ENCODE measurements at places on chromosomes 16 and 17.

DNA sequence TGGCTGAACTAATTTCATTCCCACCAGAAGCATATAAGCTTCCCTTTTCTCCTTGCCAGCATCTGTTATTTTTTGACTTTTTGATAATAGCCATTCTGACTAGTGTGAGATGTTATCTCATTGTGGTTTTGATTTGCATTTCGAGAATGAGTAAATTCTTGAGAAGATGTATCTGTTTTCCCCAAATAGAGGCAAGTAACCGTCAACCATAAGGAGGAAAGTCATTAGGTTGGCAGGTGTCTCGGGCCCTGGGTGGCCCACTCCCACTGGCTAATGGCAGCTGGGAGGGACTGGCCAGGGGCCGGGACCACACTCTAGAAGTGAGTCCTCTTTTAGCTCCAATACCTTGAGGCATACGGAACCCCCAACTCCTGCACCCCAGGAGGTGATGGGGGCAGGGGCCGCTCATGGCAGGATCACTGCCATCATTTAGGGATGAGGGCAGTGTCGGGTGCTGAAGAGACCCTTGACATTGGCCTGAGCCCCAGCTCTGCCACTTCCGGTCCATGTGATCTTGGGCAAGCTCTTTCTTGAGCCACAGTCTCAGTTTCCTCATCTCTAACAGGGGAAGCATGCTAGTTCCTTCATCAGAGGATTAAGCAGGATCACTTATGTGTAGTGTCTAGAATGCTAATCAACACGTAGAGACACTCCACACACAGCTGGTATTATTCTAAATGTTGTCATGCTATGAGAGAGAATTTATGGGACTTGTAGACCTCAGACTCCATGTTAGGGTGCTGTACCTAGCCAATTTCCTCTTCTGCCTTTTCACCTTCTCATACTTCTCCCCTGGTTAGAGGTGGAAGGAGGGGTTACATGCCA, 44.3 kb downstream of the RGS9 start:
- DNase-seq = no peak

GRCh38 chr16:11744075-11744470, 1.4 kb upstream of the TXNDC11 start:
- DNase-seq = no peak

DNA sequence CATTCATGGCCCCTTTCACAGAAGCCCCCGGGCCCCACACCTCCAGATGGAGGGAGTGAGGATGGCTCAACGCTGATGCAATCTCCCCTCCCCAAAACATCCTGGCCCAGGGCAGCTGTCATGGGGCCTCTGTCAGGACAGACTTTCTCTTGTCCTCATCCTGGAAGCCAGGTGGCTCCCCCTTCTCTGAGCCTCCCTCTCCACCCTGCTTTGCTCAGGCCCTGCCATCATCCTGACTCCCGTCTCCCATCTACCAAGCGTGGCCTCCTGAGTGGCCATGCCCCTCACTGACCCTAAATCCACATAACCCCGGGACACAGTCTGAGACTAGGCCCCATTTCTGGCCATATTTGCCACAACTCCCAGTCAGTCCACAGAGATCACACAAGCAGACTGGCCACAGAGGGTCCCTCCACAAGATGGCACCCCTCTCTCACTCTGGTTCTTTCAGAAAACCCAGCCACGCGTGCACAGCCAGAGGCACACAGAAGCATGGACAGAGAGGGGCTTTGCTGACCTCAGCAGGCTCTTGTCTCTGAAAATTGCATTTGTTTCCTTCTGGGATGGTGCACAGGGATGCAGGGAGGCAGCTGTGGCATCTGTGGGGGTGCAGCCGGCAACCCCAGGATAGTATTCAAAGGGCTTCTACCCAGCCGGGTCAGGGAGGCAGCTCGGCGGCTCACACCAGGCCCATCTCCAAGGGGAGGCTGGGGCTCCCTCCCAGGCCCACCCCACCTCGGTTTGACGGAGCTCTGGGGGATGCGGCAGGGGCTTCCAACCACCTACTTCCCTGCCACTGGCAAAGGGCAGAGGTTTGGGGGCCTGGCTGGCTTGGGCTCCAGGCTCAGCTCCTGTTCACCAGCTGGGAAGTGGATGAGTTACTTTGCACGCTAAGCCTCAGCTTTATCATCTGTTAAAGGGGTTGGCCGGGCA, 16.9 kb downstream of the DOC2B start:
- no peak for DNase-seq

- no peak for DNase-seq
These were observed 7.6 kb downstream of the ALKBH5 start for GRCh38 chr17:18191236-18191667.
